ENCODE measurements at places on chromosomes 6 and 20.

- DNase-seq, result no peak
These were observed 71.8 kb downstream of the ATG5 start for GRCh38 chr6:106253731-106254130.

GRCh38 chr6:80969439-80969838 lies 783.0 kb downstream of the TENT5A start:
- no peak for DNase-seq

DNA sequence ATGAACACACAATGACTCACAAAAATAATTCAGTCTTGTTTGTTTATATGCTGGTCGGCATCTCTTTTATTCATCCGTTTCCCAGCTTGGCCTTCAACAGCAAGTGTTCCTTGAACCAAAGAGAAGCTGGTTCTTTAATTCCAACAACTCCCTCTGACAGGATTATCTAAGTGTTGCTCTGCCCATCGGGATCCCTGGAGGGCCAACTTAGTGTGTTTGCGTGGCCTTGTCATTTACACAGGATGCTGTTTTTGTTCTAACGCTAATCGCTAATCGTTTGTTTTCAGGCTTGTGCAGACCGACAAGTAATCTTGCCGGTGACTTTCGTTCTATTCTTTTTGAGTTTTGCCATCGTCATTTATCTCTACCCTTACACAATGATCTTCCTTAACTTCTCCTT lies 267.4 kb upstream of the EXOC2 start:
- no peak for DNase-seq

DNA sequence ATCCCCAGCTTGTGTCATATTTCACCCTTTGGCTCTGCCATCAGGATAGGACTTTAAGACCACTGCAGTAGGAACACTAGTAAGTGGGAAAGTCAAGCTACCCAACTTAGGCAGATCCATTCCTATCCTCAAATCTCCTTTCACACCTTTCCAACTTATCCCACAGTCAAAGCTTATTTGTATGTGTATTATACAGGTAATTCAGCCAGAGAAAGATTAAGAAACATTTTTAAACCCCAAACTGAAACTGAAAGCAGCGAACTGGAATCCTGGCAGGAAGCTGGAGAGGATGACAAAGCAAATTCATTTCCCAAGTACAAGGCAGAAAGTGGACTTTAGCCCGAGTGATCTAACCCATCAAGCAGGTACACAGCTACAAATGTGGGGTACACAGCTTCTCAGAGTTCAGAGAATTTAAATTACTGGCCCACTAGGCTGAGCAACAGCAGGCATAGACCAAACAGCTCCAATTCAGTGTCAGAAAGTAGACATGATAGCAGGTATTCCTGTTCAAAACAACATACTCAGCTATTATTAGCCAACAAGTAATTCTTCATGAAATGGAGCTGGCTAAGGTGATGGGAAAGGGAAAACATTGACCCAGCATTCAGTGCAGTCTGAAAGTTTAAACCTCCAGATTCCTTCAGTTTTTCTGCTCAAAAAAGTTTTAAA lies 39.1 kb downstream of the ILRUN start:
- peak; percentile 85 for DNase-seq

DNA sequence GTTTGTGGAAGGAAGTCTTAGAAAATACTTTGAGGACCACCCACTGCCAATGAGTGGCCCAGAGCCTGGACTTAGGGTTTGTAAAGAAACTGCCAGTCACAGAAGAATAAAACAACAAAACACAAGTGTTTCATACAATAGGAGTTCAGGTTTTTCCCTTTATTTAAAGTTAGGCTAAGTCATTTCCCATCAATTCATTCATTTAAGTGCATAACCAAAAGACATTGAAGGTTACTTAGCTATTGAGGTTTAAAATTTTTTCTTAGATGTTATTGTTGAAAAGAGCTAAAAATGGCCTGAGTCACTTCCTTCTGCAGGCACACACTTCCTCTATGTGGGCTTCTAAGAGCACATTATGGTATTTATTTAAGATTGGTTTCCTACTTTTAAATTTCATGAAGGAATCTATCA lies 54.2 kb downstream of the ARMC2 start:
- peak; percentile 37 for DNase-seq

DNA sequence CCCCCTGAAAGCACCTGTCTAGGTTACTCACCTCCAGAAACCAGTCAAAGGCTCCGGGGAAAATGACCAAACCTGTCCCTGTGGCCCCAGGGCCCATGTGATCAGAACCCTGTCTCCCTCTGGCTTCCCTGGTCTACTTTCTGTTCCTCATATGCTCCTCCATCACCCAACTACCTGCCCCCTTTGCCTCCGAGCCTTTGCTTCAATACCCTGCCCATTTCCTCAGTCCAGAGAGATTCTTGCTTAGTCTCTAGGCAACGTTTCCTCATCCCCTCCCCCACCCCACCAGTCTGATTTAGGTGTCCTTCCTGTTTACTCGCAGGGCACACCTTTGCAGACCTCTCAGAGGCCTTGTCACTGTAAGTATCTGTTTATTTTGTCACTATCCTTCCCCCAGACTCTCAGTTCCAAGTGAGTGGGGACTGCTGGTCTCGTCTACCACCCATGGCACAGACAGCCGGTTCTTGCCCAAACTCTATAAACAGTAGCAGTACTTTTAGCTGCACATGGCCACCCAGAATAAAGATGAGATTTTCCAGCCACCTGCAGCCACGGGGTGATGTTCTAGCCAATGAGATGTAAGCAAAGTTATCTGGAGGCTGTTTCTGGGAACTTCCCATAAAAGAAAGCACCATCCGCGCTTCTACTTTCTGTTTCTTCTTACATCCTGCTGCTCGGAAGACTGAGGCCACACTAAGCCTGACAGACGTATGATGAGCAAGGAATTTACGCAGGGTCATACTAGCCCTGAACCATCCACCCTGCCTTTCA lies 13.3 kb downstream of the ELOVL5 start:
- peak; percentile 60 for DNase-seq

DNA sequence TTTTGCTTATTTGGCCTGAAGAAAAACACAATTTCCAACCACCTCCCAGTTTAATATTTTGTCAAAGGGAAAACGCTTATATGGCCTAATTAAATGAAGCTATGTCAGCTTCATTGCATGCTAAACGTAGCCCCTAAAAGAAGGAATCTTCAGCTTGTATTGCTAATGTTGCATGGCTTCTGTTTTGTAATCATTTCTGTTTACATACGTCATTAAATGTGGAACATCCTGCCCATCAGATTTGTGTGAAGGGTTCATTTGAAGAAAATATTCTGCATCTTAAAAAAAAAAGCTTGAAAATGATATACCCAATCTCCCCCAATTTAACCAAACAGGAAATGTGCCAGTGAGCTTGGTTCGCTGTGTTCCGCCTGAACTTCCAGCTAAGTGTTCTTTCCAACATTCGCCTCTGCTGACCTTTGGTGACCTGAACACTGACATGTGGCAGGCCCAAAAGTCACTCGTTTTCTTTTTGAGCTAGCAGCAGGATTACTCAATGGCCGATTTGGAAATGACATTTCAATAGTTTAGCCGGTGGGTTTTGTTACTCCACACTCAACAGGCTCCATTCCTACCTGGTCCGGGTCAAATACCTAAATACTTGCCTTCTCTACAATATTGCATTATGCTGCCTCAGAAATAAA lies 12.7 kb upstream of the SIRT5 start:
- no peak for DNase-seq

- peak; percentile 53 for DNase-seq
These were observed 24.6 kb upstream of the ID4 start for GRCh38 chr6:19812512-19813119.

- no peak for DNase-seq
These were observed 287.6 kb upstream of the SOX4 start for GRCh38 chr6:21305893-21306332.

GRCh38 chr6:170030821-170031471 lies 259.9 kb downstream of the DLL1 start:
- no peak for DNase-seq

DNA sequence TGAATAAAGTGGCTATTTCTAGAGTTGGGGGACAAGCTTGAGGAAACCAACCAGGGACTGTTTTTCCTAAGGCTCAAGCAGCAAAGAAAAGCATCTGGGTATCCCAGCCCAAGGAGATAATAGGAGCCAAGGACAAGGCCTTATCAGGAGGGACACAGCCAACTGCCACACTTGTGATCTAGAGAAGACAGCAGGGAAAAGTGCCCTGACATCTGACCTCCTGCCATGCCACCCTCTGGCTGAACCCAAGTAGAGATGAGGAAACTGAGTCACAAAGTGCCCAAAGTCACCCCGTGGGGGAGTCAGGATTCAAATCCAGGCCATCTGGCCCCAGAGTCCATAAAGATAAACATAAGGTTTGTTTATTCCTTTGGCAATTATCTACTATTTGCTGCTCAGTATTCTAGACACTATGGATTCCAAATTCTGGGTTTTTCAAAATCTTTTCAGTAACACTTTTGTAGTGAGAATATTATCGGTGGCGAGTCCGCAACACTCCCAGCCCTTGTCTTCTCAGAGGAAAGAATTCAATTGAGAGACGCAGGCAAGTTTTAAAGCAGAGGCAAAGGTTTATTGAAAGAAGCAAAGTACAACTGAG lies 3.5 kb upstream of the LBP start:
- DNase-seq, result no peak

DNA sequence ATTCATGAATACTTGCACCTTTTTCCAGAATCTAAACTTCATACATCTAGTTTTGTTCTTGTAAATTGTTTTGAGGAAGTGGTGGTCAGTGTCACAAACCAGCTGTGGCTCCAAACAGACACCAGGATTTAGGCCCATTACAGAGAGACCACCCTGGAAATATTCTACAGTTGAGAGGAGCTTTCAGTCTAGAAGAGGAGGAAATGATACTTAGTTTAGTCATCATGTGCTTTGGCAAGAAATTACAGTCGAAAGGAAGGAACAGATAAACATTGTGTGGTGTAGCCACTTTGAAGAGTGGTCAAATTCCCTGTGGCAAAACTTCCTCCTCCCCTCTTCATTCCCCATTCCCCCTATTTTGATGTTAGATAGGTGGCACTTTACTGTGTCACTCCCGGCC lies 15.7 kb downstream of the DCBLD1 start:
- DNase-seq, result peak; percentile 46

- no peak for DNase-seq
These were observed 90.3 kb downstream of the TCP11 start for GRCh38 chr6:35050757-35051330.

GRCh38 chr20:54085910-54086309 lies 15.5 kb upstream of the BCAS1 start:
- DNase-seq, result no peak

- DNase-seq, result no peak
These were observed 4.5 kb downstream of the MRPL14 start for GRCh38 chr6:44122801-44123200.

- DNase-seq, result peak; percentile 87
These were observed at the start of gene PPT2 for GRCh38 chr6:32153564-32154513. PPT2 (plus strand) TSS chr6:32154141; CDS start chr6:32154595, 454 bp downstream.
